ENCODE measurements at places on chromosomes 3 and 15.
A peak's percentile ranks its signal among the peaks of the same experiment; 100 is the strongest.

GRCh38 chr3:43095370-43095769 lies 10.5 kb downstream of the POMGNT2 start:
- DNase-seq, result no peak

- no peak for DNase-seq
Measured at GRCh38 chr15:89051875-89052274, 36.4 kb upstream of the ABHD2 start.

DNA sequence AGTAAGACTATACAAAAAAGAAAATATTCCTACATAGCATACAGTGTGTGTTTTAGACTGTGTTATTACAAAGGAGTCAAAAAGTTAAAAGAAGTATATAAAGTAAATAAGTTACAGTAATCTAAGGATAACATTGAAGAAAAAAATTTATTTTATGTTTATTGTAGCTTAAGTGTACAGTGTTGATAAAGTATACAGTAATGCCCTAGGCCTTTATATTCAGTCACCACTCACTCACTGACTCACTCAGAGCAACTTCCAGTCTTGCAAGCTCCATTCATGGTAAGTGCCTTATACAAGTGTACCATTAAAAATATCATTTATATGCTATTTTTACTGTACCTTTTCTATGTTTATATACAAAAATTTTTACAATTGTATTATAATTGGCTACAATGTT lies 220.1 kb downstream of the BCHE start:
- no peak for DNase-seq

DNA sequence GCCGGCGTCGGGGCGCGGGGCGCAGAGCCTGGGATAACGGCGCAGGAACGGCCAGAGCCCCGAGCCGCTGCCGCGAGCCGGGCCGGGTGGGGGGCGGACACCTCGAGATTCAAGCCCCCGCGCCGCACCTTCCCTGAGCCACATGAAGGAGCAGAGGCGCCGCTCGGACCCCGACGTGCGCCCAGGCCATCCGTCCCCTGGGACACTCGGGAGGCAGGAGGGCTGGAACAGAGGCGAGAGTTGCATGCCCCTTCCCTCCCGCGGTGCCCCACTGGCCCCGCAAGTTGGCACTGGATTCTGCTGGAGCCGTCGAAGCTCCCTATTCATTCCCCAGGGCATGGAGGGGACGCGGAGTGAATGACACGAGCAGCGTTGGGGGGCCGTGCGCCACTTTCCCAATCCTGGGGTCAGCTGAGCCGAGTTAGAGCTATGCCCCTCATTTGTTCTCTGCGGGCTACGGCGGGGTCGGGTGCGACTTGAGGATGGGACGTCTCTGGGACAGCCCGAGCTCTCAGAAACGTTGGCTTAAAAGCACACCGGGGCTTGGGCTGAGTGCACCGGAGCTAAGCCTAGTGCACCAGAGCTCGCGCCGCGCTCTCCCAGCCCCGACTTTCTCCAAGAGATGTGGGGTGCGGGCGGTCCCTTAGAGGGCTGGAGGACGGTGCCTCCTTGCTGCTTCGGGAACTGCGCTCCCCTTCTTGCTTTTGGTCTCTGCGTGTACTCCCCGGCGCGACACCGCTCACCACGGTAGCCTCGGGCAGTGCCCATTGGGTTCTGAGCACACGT lies 588 bp downstream of the SLC6A1 start:
- no peak for DNase-seq

GRCh38 chr3:166451997-166452396 lies 614.8 kb upstream of the BCHE start:
- DNase-seq, result no peak

DNA sequence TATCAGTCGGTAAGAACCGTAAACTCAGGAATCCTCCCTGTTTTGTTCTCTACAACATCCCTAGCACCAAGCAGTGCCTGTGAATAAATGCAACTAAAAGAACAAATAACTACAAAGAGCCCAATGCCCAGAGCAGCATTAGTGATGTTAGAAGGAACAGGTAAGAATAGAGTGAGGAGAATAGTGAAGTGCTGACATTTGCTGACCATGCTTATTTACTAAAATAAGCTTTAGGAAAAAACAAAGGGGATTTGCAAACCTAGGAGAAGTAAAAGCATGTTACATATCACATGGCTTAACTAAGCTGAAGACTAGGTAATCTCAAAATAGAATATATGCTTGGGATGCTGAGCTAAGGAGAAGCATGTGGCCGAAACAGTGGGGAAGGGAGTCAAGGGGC lies 186.1 kb upstream of the SLC2A2 start:
- DNase-seq, result no peak

- DNase-seq, result no peak
Measured at GRCh38 chr3:99499235-99500158, 138.9 kb upstream of the COL8A1 start.

DNA sequence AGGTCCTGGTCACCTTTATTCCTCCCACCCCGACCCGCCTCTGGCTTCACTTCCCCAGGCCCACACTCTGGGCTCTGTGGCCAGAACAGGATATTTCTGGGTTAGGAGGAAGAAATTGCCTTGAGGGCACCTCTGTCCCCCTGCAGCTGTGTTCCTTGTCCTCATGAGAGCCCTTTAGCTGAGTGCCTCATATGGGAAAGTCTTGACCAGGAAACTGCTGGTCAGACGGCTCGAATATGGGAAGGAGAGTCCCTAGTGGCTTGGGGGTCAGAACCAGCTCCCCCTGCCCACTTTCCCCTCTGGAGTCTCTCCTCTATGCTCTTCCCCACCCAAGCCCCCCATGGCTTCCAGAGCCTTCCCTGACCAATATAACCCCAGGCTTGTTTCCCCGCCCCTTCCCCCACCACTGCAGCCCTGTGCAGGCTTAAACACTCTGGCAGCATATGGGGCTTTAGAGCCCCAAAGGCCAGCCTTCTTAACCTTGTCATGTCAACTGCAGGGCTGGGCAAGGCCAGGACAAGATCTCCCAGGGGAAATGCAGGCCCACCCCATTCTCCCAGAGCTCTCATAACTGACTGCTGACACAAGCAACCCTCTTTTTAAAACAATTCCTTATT lies 36.4 kb downstream of the SEC22C start:
- DNase-seq, result no peak

DNA sequence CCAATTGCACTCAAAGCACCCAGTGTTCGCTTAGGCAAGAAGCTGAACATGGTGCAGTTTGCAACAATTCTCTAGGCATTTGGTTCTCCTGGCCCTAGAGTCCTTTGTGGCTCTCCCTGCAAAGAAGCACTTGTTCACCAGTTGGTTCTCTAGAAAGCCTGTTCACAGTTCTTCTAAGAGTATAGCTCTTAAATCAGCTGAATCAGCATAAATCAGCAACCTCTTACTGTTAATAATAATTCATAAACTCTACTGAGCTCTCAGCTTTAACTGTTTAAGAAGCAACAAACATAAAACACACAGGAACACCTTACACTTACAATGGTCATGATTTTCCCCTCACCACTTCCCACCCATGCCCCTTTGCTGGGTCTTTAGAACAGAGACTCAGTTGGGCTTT lies 56.8 kb upstream of the PPP2R3A start:
- DNase-seq, result no peak

- DNase-seq, result no peak
Measured at GRCh38 chr15:44307712-44308111, 19.2 kb downstream of the GOLM2 start.

DNA sequence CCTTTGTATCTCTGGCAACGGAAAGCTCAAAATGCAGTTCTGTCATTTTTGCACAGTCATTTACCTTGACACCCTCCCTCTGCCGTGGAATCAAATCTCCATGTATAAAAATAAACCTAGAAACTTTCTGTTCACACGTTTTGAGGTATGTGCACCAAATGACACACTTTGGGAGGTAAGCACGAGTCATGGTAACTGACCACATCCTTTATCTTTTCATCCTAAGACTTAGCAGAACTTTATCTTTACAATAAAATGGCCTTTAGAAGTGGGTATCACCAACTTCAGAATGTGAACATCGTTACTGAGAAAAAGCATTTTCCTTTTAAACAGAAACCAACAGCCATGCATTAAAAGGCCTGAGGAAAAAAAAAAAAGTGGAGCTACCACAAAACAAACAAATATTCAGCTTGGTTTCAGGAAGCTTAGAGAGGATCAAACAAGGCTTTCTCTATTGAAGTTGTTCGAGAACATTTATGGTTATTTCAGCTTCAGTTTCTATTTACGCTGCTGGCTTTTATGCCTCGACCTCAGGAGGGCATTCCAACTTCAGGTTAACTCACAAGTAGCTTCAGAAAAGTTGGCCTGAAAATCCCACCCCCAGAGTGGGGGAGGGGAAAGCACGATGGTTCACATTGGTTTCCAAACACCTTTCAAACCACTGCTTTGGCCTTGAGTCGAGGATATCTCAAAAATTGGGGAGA lies 171.1 kb upstream of the ICE2 start:
- DNase-seq, result no peak

- DNase-seq, result peak; percentile 31
Measured at GRCh38 chr15:91853511-91853947, at the start of gene SLCO3A1. SLCO3A1 (plus strand) TSS chr15:91853708.

- DNase-seq, result no peak
Measured at GRCh38 chr3:79767194-79767904, 449 bp downstream of the ROBO1 start.

GRCh38 chr3:155112661-155113389 lies 32.7 kb downstream of the MME start:
- DNase-seq, result no peak

GRCh38 chr3:102181175-102181920 lies 253.5 kb upstream of the ZPLD1 start:
- no peak for DNase-seq

DNA sequence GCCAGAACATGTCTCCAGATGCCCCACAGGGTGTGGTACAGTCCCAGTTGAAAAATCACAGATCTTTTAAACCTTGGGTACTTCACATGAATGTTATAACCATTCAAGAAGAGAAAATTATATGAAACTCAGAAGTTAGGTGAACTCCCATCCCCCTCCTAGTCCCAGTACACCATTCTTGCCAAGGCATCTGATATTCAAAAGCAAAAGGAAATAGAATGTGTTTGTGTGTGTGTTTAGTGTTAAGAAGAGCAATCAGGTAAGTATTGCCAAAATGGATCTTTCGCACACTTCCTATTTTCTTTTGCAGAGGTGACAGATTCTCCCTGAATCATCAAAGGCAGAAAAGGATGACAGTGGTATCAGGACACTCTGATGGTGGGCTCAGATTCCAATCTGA lies 44.1 kb upstream of the LMOD3 start:
- no peak for DNase-seq

DNA sequence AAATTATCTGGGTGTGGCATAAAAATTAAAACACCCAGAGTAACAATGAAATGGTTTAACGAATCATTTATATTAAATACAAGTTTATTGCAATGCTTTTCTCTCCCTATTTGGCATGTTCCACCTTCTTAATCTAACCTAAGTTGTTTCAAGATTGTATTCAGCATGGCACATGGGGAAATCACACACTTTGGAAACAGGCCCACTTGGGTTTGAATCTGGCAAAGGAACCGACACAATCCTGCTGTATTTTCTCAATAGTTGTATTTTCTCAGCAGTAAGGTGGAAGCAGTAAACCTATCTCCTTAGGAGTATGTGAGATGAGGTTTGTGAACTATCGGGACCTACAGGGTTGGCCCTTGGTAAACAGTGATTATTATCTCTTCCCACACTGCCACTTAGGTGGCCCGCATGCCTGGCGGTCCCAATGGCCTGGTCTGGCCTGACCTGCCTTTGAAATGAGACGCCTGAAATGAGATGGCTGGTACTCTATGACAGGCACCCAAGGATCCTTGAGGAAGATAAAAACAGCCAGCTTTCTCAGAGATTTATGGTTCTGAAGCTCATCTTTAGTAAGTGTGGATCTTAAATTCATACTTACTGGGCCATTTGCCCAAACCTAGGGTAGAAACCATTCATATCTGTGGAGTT lies 45.3 kb upstream of the VILL start:
- no peak for DNase-seq

GRCh38 chr3:11199902-11200845 lies 45.9 kb downstream of the HRH1 start:
- DNase-seq, result no peak

GRCh38 chr3:55704521-55704920 lies 217.4 kb upstream of the WNT5A start:
- DNase-seq, result no peak

DNA sequence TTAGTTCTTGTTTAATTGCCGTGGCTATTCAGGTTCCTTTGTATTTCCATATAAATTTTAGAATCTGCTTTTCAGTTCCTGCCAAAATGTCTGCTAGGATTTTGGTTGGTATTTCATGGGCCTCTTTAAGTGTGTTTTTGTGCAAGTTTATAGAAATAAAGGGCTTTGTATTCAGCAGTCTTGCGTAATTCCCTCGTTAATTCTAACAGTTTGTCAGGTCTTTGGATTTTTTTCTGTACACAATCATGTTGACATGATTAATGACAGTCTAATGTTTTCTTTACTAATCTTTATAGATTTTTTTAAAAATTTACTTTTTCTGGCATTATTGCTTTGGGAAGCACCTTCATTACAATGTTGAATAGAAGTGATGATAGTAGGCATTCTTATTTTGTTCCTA lies 120.9 kb downstream of the NEK11 start:
- no peak for DNase-seq

- no peak for DNase-seq
Measured at GRCh38 chr15:88630798-88631463, 7.9 kb upstream of the ISG20 start.

- no peak for DNase-seq
Measured at GRCh38 chr3:131843174-131843573, 191.6 kb downstream of the CPNE4 start.

GRCh38 chr3:137845194-137845593 lies 81.1 kb downstream of the SOX14 start:
- no peak for DNase-seq

DNA sequence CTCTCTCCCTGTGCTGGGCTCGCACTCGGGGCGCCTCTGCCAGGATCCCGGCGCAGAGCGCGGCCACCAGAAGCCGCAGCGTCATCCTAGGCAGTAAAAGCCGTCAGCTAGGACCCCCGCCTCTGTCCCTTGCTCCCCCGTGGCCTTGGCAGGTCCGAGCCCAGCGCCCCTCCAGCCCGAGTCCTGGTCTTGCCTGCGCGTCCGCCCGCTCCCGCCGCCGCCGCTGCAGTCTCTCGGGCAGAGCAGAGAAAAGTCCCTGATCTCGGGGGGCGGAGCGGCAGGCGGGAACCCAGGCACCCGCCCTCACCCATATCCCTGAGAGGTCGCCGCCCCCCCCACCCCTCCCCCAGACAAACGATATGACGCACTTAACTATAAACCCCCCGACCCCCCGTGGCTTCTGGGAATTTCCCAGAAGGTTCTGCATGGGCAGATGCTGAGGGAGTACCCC lies at the start of gene COL7A1:
TSS of gene COL7A1 (minus strand) at position 255 of the 451 bp plus-strand sequence. CDS start at position 85, 170 bp downstream.
- DNase-seq, result no peak
